ENCODE measurements at places on chromosomes 12 and 14.

- DNase-seq = no peak
Measured at GRCh38 chr12:45981075-45981837, 9.1 kb downstream of the SCAF11 start.

DNA sequence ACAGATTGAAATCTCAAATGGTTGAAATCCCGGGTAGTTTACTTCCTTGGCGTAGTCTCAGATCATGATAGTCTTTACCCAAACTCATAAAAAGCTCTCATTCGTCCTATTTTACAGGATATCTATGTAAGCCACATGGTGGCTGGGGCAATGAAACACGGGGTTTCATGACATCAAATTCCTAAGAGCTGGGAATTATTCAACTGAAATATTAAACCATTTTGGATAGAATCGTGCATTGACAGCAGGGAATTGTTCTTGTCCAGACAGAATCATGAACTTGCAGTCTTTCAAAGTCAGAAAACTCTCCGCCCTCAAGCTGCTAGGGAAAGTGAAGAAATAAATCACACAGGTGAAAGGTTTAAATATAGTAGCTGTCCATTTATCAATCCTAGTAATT is 33.2 kb upstream of the PRKAB1 start:
- DNase-seq = no peak

DNA sequence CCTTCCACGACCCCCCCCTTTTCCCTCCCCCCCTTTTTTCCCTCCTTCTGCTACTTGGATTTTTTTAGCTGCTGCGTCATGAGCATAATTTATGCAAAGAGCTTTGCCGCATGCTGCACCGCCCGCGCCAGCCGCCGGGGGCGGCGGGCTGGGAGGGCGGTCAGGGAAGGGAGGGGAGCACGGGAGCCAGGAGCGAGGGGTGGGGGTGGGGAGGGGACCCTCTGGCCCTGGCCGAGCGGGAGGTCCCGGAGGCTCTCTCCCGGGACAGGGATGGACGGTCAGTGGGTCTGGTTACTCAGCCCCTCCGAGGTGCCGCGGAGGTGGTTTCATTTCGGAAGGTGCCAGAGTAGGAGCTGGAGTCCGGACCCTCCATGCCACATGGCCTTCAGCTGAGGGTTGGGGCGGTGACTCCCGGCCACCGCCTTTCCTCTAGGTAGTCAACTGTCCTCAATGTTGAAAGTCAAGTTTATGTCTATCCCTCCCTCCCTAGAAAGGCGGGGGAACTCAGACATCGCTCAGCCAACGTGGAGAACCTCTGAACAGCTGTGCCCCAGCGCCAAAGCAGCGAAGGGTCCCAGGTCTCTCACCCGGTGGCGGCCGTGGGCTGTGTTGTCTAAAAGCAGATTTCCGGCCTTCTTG is at the start of gene POU6F1:
POU6F1 (minus strand) TSS at position 95 of the 639 bp plus-strand sequence. CDS start 11,226 bp downstream, outside the sequence.
- peak; percentile 70 for DNase-seq

DNA sequence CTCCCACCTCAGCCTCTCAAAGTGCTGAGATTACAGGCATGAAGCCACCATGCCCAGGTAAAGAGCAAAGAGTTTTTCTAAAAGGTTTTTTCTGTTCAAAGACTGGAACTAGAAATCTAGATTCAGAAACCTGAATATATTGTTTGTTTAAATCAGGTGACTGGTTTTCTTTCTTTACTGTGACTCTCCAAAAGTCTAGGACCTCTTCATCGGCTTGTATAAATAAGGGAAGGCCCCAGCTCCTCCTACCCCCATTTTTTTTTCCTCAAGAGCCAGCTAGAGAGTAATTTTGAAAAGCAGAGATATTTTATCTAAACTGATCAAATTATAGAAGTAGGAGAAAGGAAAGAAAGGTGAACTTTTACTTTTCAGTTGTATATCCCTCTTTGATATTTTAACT is 48.0 kb downstream of the TMEM116 start:
- DNase-seq = no peak

DNA sequence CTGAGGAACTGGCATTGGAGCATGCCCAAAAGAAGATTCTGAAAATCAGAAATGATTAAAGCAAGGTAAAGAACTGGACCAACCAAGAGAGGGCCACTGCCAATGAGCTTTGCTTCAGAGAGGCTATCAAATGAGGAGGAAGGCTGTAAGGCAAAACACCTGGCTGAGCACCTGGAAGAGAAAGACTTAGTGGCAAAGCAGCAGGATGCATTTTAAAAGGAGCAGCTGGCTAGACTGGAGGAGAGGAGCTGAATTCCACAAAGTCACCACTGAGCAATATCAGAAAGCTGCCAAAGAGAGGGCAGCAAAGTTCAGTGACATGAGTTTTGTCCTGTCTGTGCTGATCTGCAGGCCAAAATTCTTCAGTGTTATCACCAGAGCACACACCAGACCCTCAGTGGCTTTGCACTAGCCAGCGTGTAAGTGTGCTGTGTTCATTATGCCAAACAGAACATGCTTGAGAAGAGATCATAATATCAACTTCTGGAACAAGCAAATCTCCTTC is 338.7 kb downstream of the TRHDE start:
- no peak for DNase-seq

- DNase-seq = peak; percentile 39
Measured at GRCh38 chr12:88501972-88502938, 78.0 kb downstream of the KITLG start.

DNA sequence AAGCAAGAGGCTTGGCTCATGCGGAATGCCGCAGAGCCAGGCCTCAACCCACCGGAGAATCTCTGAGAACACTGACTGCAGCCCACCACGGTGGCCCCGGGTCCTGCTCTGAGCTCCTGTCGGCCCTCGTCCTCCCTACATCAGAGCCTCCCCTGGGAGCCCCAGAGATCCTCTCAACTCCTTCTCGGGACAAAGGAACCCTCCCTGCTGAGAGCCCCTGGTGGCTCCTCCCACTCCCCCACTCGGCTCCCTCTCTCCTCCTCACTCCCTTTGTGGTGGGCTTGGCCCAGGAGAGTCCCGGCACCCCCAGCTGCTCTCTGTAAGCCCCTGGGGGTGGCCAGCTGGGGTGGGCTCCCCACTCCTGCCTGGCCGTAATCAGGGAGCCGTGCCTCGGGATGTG is 11.1 kb upstream of the INF2 start:
- DNase-seq = peak; percentile 75

DNA sequence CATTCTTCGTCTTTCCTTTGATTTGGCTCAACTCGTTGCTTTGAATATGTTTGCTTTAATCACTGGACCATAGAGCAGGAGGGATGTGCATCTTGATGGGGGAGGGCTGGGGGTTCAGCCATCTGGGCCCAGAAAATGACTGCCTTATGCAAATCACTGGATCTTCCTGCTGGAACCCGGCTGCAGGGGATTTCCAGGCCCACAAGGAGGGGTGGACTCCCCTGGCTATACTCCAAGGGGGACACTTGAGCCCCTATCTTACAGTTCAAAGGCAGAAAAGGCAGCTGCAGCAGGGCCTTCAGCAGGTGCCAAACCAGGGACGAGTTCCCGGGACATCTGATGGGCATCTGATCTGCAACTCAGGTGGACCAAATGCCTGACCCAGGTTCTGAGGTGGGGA is 122.5 kb downstream of the DICER1 start:
- DNase-seq = no peak

GRCh38 chr12:31234955-31235867 is 90.7 kb downstream of the SINHCAF start:
- DNase-seq = no peak

GRCh38 chr12:123937707-123938591 is 34.7 kb downstream of the CCDC92 start:
- no peak for DNase-seq

- no peak for DNase-seq
Measured at GRCh38 chr12:42360747-42361403, 34.9 kb downstream of the PPHLN1 start.
